Inflammatory macrophage (primary cell): ENCODE measurements at places on chromosomes 13 and 19.

DNA sequence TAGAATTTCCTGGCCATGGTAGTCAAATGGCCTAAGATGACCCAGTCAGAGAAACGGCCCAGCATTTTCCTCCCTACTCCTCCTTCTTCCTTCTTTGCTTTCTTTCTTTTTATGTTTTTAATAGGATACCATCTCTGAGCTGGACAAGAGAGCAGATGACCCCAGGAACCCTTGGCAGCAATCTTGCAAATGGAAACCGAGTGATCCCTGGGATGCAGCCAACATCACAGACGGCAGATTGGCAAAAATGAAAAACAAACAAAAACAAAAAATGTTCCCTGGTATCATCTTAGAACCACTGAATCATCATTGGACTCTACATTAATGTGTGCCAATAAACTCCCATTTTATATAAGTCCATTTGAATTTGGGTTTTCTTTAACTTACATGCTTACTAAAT is 424.4 kb downstream of the FGF14 start:
- DNase-seq: no peak

DNA sequence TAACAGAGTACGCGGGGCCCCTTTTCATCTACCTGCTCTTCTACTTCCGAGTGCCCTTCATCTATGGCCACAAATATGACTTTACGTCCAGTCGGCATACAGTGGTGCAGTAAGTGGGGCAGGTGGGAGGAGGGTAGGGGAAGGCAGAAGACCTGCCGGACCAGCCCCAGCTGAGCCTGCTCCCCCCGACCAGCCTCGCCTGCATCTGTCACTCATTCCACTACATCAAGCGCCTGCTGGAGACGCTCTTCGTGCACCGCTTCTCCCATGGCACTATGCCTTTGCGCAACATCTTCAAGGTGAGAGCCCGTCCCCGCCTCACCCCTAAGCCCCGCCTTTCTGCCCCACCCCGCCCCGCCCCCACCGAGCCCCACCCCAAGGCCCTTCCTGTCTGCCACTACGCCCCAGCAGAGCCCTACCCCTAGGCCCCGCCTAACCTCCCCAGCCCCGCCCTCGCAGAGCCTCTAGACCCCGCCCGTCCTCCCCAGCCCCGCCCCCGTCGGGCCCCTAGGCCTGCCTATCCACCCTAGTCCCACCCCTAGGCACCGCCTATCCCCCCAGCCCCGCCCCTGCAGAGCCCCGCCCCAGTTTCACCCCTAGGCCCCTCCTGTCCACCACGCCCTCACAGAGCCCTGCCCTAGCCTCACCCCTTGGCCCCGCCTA is 7.7 kb downstream of the NDUFB7 start:
- DNase-seq: no peak

- no peak for DNase-seq
Observed at GRCh38 chr13:29908416-29909080, 58.1 kb upstream of the UBL3 start.

- DNase-seq: no peak
Observed at GRCh38 chr19:46040952-46041500, at the start of gene IGFL4. IGFL4 (minus strand) TSS chr19:46041002; CDS start chr19:46040962, 40 bp downstream.

GRCh38 chr19:4449639-4450028 is 8.0 kb downstream of the UBXN6 start:
- DNase-seq: no peak

- DNase-seq: no peak
Observed at GRCh38 chr13:64553411-64554129, 2676.6 kb downstream of the PCDH9 start.

- DNase-seq: no peak
Observed at GRCh38 chr13:106318941-106319411, 216.5 kb downstream of the EFNB2 start.

- no peak for DNase-seq
Observed at GRCh38 chr13:35850569-35850968, 280.6 kb downstream of the DCLK1 start.

- no peak for DNase-seq
Observed at GRCh38 chr13:92451060-92451459, 775.5 kb upstream of the GPC6 start.

DNA sequence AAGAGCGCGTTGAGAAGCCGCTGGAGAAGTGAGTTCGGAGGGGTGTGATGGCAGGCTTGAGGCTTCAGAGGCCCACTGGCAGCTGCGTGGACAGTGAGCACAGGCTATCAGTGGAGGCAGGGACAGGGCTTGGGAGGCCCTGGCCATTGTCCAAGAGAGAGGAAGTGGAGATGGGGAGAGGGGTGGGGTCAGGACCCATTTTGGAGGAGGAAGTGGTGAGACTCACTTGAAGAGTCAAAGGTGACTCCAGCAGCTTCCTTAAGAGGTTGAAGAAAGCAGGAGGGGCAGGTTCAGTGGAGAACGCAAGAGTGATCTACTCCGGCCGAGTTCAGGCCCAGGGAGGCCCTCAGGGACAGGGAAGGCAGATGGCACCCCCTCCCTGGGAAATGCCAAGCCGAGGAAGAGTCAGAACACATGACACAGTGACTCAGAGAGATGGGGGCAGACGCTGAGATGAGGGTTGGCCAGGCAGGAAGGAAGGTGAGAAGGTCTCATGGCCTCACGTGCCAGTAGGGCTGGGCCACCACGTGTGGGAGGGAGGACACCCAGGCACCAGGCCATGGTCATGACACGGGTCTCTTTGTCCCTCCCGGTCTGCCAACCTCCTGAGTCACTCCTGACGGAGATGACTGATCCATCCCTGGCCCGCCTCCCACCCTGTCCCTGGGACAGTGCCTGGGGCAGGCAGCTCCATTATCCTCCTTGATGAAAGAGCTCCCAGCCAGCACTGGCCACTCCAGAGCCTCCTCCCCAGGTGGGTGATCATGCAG is 10.1 kb upstream of the CD22 start:
- DNase-seq: peak; percentile 99

DNA sequence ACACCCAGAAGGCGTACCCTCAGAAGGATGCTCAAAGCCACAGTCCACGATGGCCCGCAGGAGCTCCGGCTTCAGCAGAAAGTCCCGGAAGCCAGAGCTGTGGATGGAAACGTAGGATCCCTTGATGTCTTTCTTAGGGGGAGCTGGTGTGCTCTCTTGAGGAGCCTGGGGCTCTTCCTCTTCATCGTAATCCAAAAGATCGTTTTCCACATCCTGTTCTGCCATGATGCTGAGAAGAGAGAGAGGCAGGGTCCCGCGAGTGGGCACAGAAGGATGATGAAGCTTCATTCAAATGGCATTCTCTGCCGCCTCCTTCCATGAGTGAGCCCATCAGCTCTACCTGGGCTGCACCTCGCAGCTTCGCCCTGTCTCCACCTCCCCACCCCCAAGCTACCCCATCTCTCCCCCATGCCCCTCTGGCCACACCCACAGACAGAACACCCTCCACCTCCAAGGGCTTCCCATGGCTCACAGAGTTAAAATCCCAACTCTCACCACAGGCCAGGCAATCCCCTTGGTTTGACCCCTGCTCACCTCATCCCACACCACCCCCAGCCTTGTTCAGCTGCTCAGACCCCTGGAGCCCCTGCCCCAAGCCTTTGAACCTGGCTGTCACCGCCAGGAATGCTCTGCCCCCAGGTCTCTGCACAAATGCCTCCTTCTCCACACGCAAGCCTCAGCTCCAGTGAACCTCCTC is 6.0 kb downstream of the DDX39A start:
- DNase-seq: no peak

DNA sequence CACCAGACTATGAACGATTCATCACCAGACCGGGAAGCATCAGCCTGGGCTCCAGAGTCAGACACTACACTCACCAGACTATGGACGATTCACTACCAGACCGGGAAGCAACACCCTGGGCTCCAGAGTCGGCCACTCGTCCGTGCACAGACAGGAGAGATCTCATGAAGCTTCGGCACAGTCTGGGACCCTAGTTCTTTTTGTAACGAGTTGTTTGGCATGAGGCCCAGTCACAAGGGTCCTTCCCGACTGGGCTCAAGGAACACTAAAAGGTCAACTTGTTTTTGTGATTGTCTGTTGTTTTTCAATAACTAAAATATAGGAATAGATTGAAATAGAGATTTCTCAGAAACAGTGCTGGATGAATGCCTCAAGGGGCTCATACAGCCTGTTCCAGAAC is 1141.6 kb upstream of the MIR17HG start:
- no peak for DNase-seq

GRCh38 chr13:71712988-71713653 is 153.9 kb downstream of the DACH1 start:
- DNase-seq: no peak

GRCh38 chr19:55494172-55494761 is 6.0 kb downstream of the SSC5D start:
- peak; percentile 29 for DNase-seq

GRCh38 chr13:74361274-74361673 is 227.1 kb upstream of the KLF12 start:
- DNase-seq: no peak
